AG09309 (cell line): ENCODE measurements at places on chromosomes 16 and 17.

GRCh38 chr17:77944390-77945222 lies 13.9 kb upstream of the TNRC6C start:
- no peak for DNase-seq

- no peak for DNase-seq
These were observed 16.3 kb upstream of the MAP3K14 start for GRCh38 chr17:45332989-45333701.

DNA sequence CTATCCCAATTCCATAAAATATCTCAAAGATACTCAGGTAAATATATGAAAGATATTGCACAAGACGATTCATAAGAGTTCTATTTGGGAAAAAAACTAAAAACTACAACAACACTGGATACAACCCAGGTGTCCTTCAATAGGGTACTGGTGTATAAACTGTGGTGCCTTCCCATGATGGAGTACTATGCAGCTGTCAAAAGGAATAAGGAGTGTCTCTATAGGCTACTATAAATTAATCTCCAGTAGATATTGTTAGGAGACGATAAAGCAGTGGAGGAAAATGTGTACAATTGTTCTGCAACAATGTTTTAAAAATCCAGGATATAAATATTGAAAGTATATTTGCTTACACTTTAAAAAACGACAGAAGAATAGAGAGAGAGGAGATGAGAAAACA lies 2.4 kb upstream of the KRTAP4-12 start:
- no peak for DNase-seq

DNA sequence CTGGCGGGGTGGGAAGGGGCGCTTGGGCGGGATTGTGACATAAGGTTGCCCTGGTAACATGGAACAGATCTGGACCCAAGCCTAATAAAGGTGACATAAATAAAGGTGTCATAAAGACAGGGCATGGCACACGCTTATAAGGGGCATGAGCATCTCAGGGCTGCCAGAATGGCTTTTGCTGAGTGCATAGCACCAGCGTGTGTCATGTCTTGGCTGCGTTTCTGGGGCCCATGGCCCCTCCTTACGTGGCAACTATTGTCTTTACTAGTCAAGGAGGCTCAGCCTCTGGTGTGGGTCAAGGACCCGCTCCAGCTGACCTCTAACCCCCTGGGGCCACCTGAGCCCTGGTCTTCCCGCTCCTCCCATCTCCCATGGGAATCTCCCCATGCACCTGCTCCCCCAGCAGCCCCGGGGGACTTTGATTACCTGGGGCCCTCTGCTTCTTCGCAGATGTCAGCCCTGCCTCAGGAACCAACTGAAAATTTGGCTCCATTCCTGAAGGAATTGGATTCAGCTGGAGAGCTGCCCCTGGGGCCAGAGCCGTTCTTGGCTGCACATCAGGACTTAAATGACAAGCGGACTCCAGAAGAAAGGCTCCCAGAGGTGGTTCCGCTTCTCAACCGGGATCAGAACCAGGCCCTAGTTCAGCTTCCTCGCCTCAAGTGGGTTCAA lies 13.9 kb downstream of the LRRC37B start:
- DNase-seq: no peak

DNA sequence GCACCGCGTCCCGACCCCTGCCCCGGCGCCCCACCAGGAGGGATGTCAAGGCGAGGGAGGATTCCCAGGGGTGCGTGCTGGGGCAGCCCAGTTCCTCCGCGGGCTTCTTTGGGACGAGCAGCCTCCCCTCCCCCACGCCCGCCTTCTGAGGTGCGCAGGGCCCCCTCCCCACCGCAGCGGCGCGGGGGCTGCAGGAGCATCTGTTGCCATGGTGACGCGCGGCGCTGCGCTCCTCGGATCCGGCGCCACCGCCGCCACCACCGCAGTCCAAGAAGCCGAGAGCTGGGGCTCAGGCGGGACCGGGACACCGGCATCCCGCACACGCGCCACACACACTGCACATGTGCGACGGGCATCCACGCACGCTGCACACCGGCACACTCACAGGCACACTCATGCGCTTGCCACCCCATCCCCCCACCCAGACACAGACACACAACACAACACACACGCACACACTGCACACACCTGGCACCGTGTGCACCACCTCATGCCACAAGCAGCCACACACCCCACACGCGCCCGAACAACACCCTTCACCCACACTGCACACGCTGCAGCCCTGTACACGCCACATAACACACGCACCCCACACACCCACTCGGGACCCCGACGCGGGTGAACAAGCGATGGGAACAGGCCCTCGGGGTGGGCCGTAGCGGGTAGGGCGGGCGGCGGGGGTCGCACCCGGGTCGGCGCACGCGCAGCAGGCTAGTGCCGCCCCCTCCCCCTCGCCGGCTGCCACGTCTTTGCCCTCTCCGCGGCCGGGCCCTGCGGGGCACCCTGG lies 17.0 kb downstream of the ENPP7 start:
- no peak for DNase-seq

GRCh38 chr17:2906901-2907300 lies 110.7 kb downstream of the RAP1GAP2 start:
- DNase-seq: no peak

GRCh38 chr17:64732336-64733006 lies 70.4 kb upstream of the SMURF2 start:
- no peak for DNase-seq

DNA sequence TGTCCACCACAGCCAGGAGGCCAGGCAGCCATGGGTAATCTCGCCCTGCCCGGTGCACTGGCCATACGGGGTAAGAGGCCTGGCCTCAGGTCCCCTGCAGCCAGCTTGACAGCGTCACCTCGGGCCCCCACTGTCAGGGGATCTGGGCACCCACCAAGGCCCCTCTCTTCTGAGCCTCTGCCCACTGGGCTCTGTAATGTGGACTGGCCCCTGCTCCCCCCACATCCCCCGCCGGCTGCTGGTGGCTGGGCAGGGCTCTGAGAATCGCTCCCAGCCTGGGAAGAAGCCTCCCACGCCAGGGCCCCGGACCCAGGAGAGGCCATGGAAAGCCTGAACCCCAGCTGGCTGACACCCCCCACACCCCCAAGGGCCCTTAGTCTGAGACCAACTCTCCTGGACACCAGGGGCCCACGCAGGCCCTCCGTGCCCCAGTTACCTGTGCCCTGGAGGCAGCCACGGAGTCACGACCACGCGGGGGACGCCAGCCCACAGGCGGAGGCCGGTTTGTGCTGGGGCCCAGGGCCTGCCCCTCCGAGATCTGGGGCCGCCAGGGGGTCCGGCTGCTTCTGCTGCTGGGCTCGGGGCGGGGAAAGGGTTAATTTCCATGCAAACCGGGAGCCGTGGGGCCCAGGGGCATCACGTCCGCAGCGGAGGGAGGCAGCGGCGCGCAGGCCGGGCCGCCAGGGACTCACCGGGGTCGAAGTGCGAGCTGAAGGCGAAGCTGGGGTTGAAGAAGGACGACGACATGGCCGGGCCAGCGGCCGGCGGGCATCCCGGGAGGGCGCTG lies at the start of gene PVALEF:
TSS of gene PVALEF (plus strand) at position 262 of the 787 bp plus-strand sequence. CDS start 15,720 bp downstream, outside the sequence.
- no peak for DNase-seq

GRCh38 chr16:4500272-4500671 lies 24.1 kb downstream of the HMOX2 start:
- DNase-seq: no peak

GRCh38 chr17:2042390-2042847 lies 597 bp downstream of the OVCA2 start:
- DNase-seq: no peak

DNA sequence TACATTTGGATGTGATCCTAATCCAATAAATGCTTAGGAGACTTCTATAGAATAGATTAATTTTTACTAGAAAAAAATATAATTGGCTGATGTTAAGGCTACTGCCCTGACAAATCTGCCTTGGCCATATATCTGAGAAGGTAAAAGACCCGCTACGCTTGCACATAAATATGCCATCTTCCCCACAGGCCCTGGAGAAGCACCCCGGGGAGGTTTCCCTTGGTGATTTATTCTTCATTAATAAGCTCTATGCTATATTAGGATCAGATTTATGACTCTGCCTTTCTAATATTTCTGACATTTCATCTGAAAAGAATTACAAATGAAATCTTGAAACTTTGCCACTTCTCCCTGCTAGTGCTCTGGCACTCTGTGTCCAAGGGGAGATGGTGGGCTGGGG lies 27.4 kb upstream of the MEOX1 start:
- no peak for DNase-seq

- DNase-seq: no peak
These were observed 12.5 kb upstream of the SREBF1 start for GRCh38 chr17:17849147-17849820.

DNA sequence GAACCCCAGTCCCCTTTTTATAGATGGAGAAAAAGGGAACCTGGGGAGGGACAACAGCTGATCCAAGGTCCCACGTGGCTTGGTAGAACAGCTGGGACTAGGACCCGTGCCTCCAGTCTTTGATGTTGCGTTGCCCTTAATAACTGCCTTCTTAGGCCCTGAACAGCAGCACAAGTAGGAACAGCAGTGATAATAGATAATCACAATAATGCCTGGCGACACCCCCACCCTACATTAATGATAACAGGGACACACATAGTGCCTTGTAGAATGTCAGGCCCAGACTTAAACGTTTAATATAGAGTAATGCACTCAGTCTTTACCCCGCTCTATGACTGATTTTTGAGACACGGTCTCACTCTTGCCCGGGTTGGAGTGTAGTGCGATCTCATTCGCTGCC lies 96.4 kb downstream of the ABCC6 start:
- no peak for DNase-seq

DNA sequence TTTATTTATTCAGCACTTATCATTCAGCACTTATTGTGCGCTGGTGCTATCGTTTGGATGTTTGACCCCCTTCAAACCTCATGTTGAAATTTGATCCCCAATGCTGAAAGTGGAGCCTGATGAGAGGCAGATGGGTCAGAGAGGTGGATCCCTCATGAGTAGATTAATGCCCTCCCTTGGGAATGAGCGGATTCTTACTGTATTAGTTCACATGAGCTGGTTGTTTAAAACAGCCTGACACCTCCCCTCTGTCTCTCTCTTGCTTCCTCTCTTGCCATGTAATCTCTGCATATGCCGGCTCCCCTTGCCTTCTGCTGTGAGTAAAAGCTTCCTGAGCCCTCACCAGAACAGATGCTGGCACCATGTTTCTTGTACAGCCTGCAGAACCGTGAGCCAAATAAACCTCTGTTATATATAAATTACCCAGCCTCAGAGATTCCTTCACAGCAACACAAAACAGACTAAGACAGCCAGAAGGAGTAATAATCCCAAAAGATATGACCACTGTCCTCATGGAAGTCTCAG lies 111.1 kb downstream of the CACNG3 start:
- no peak for DNase-seq

GRCh38 chr17:68505951-68506350 lies 6.3 kb upstream of the PRKAR1A start:
- DNase-seq: no peak

- DNase-seq: no peak
These were observed 22.5 kb upstream of the C16orf78 start for GRCh38 chr16:49351096-49351487.

DNA sequence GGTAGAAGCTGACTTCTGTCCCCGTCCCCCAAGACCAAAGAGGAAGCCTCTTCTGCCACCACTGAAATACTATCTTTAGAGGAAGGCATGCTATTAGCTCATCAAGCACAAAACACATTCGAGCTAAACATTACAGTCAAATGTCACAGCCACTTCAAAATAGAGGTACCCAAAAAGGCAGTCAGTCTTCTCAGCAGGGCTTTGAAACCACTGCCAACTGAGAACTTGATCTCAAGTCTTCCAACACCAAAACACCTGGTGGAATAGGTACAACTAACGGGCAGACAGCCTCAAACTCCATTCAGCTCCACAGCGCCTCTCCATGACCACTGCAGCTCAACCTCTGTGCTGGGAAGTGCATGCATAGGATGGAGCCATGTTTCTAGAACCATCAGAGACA lies 36.0 kb downstream of the ZFHX3 start:
- DNase-seq: no peak

DNA sequence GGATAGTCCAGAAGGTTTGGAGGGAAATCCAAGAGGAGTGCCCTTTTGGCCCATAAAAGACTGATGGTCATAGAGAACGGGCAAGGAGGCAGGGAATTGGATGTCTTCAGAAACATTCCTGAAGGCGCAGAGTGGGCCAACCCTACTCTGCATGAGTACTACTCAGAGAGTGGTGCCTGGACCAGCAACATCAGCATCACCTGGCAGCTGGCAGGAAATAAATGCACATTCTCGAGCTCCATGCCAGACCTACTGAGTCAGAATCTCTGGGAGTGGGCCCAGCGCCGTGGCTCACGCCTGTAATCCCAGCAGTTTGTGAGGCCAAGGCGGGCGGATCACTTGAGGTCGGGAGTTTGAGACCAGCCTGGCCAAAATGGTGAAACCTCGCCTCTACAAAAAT lies 27.1 kb upstream of the SLC39A11 start:
- no peak for DNase-seq

- no peak for DNase-seq
These were observed 163.4 kb downstream of the SEC14L1 start for GRCh38 chr17:77304051-77304745.

DNA sequence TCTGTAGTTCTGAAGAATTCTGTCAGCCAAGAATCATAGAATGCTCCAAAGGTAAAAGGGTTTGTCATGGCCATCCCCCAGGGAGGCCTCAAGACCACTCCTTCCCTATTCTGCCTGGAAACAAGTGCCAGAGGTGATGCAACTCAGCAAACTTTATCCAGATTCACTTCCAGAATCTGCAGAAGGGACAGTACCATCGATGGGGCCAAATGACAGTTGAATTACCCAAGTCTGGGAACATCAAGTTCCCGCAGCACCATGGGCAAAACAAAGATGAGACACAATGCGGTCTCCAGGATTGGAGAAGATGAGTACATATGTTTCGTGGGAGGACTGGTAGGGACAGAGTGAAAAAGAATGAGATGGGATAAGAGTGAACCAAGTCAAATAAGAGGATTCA lies 13.7 kb upstream of the TAT start:
- no peak for DNase-seq

GRCh38 chr16:81707411-81708265 lies 71.5 kb upstream of the PLCG2 start:
- DNase-seq: no peak

DNA sequence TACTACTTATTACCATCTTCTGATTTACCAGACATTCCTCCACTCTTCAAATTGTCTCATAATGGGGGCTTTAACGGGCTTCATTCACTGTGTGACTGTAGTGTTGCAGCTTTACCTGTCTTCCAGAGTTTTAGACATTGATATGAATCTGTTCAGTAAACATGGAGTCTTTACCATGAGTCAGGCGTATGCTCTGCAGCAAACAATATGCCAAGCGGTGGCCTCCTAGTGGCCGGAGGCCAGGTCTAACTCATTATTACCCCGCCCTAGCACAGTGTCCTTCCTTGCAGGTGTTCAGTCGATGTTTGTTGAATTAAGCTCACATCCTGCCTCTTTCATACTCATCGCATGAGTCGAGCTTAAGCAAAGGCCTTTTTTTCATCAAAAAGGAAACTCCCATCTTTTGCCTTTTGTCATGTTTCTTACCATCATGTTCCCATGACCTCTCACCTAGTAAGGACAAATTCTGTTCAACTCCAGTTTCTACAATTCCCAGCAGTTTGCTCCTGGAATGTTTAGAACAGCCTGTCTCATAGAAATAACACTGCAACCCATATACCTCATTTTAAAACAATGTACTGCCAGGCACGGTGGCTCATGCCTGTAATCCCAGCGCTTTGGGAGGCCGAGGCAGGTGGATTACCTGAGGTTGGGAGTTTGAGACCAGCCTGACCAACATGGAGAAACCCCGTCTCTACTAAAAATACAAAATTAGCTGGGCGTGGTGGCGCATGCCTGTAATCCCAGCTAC lies 39.4 kb downstream of the TUBD1 start:
- peak; percentile 56 for DNase-seq

- no peak for DNase-seq
These were observed 2.3 kb upstream of the IL4R start for GRCh38 chr16:27311448-27311830.

- peak; percentile 76 for DNase-seq
These were observed 371.9 kb downstream of the HS3ST3B1 start for GRCh38 chr17:14672830-14673229.

- no peak for DNase-seq
These were observed 211.4 kb downstream of the NTN1 start for GRCh38 chr17:9232591-9233270.
